Frontal cortex (tissue), 4 donors: ENCODE measurements at places on chromosomes 12 and 14. TPM values are rescaled to one million over a fixed set of nuclear protein-coding genes. Genes with fewer than 3 reads are reported as not detected.

The TAS2R7 gene
- 0.41 TPM for total RNA-seq

The KCNA5 gene
- 11.4 TPM for total RNA-seq

The TMX1 gene
- total RNA-seq = 22.0 TPM

The SPX gene
- 0.41 TPM for total RNA-seq

The AHSA1 gene
- 107 TPM for total RNA-seq

The OAS1 gene
- 1.2 TPM for total RNA-seq

The MGAT4C gene
- 72.2 TPM for total RNA-seq

The TPPP2 gene
- not detected for total RNA-seq

The SRGAP1 gene
- 40.8 TPM for total RNA-seq

The HNRNPC gene
- 614 TPM for total RNA-seq
